ENCODE measurements at places on chromosomes 3 and 15.

GRCh38 chr15:48718646-48719045 lies 73.1 kb upstream of the FBN1 start:
- peak; percentile 35 for DNase-seq

GRCh38 chr15:53974813-53975212 lies 3.4 kb upstream of the UNC13C start:
- DNase-seq, result peak; percentile 33

DNA sequence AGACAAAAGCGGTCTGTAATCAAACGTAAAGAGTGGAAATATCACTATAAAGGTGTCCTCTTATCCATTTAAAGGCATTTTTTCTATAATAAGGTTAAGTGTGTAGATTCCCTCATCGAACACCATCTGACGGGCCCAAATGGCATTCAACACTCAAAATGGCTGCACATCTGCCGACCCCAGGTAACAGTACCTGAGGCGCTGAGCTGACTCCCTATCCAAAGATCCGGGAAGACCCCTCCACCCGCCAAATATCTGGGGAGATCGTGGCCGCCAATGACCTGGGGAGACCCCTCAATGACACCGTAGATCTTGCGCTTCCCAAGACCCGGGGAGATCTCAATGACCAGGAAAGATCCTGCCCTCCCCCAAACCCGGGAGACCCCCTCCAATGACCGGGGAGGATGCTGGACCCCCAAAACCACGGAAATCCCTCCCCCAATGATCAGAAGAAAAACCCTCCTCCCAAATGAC lies 476 bp downstream of the IP6K2 start:
- DNase-seq, result peak; percentile 17

DNA sequence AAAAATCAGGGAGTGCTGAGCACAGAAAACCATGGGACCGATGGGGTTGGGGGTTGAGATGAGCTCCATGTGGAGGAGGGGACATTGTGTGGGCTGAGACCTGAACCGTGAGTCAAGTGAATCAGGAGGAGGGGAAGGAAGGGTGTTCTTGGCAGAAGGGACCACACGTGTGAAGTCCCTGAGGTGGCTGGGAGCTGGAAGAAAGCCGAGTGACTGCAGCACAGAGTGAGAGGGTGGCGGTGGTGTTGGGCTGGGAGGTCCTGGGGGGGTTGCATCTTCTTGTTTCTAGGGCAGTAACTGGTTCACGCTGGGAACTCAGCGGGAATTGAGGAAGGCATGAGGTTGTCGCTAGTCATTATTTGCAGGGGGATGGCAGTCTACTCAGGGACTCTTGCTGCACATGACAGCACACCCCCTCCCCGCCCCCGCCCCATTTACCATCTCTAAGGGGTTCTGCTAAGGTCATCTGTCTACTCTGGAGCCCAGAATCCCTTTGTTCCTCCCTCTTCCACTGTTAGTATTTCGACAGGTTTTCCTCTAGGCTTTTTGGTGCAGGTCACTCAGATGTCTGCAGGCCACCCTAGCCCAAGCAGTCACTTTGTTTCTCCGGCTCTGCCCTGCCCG lies 254.3 kb downstream of the TLE3 start:
- no peak for DNase-seq

- DNase-seq, result no peak
These were observed 384.3 kb upstream of the RARB start for GRCh38 chr3:25043749-25044148.

- no peak for DNase-seq
These were observed 9.1 kb downstream of the RAMAC start for GRCh38 chr15:82995076-82995475.

DNA sequence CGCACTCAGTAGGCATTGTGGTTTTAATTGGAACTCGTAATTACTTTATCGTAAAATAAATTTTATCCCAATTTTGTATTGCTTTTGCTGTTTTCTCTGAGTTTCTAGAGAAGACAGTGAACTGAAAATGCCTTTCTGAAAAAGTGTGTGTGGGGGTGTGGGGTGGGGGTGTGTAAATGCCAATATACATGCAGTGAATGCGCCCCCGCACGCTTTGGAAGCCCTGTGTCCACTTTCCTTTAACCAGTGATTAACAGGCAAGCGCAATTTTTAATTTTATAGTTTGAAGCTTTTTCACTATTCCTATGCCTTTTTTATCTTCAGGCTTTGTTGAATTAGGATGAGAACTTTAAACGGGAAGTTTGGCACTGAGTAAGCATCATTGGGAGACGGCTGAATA lies 47.4 kb upstream of the GMNC start:
- no peak for DNase-seq

GRCh38 chr3:169034401-169034800 lies 629.1 kb downstream of the MECOM start:
- DNase-seq, result peak; percentile 51

GRCh38 chr3:25460751-25461150 lies 32.7 kb downstream of the RARB start:
- DNase-seq, result no peak

DNA sequence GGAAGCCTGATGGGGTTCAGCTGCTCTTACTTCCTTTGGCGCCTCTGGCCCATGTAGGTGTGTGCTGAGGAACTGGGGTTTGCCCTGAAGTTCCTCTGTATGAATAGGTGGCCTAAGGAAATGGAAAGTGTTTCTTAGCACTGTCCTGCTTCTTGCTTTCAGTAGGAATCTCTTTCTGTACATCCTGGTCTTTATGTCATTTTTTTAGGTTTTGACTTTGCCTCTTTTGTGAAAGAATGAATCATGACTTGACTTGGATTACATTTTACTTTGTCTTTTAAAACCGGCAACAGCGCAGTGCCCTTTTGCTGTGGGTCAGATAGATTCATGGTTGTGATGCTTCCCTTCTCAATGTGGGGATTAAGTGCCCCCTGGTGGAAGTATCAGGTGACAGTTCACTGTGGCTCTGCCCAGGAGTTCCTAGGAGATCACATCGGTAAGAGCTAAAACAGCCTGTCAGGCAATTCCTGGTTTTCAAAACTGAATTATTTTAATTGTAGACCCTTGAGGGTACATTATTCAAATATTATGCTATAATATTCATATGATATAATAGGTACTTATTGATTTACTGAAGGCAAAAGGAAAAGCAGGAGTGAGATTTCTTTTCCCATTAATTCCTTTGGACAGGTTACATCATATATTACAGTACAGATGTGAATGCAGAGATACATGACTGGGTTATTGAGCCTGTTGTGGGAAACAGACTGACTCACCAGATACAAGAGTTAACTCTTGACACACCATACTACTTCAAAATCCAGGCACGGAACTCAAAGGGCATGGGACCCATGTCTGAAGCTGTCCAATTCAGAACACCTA lies 95.4 kb downstream of the HCN4 start:
- DNase-seq, result peak; percentile 52

DNA sequence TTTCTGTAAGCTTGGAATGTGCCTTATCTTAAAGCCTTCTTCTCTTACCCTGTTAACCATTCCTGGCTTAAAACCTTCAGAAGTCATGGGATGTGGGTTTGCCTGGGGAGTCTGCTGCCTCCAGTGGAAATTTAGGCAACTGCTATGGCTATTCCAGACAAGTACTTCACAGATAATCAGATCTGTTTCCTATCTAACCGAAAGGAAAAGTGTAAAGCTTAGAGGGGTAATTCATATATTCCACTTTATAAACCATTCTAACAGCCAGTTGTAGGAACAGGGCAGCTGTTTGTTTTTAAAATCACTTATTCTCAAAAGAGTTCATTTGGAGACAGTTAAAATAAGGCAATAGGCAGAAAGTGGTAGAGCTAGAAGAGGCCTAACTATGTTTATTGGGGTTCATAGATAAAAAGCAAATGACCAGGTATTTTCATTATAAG lies 219.9 kb downstream of the TCF12 start:
- DNase-seq, result peak; percentile 51

GRCh38 chr15:87121336-87121735 lies 1041.7 kb downstream of the AGBL1 start:
- peak; percentile 44 for DNase-seq
